ENCODE measurements at places on chromosomes 12 and 14.

- peak; percentile 91 for DNase-seq
Measured at GRCh38 chr14:102086972-102087761, at the start of gene HSP90AA1. HSP90AA1 (minus strand) TSS chr14:102087044; CDS start chr14:102086378, 666 bp downstream.

DNA sequence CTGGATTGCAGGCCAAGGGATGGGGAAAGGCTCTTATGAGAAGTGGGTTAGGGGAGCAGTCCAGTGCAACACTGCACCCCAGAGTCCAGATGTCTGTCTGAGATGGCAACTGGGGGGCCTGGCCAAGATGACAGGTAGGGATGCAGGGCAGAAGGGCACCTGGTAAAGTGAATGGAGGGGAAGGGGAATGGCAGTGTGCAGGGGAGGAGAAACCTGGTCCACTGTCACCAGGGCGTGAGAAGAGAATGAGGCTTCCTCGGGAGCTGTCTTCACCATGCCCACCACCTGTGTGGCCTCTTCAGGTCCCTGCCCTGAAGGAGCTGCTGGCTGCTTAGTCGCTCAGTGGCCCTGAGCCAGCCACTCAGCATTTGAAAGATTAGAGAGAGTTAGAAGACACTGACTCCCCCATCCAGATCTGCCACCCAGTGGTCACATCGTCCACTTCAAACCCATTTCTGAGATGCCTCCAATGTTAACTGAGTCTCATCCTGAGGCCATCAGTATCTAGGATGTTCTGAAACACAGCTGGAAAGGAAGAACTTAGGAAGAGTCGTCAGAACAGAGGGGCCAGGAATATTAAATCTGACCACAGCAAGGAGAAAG is 57.3 kb downstream of the PLEKHG3 start:
- DNase-seq = no peak

- peak; percentile 34 for DNase-seq
Measured at GRCh38 chr12:121087467-121088194, 45.0 kb upstream of the P2RX7 start.

DNA sequence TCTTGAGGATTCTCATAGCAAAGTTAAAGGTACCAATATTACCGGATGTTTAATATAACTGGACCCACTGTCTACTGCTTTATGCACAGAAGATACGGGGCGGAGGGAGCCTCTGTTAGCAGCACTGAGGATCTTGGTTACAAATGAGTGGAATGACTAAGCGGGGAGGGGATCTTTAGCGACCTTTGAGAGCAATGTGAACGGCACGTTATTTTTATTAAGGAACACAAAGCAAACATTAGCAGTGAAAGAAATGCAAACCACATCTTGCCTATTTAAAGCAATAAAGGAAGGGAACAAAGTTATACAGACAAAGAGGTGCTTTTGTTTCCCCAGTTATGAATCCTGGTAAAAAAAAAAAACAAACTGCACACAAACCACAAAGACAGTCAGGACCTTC is 27.1 kb upstream of the PRMT8 start:
- no peak for DNase-seq

- no peak for DNase-seq
Measured at GRCh38 chr14:88316521-88316920, 6.5 kb downstream of the KCNK10 start.

DNA sequence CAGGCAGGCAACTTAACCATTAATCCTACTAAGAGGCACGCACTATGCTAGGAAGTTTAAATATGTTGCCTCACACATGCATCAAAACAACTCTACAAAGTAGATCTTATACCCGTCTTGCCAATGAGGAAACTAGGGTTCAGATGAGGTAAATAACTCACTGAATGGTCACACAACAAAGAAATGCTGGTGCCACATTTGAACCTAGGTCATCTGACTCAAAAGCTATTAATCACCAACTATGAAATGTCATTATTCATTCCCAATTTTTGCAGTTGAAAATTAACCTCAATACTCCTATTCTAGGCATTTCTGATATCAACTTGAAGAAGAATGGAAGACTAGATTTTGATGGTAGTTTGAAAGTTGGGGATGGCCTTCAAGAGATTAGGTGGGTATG is 2.8 kb upstream of the PYROXD1 start:
- no peak for DNase-seq

DNA sequence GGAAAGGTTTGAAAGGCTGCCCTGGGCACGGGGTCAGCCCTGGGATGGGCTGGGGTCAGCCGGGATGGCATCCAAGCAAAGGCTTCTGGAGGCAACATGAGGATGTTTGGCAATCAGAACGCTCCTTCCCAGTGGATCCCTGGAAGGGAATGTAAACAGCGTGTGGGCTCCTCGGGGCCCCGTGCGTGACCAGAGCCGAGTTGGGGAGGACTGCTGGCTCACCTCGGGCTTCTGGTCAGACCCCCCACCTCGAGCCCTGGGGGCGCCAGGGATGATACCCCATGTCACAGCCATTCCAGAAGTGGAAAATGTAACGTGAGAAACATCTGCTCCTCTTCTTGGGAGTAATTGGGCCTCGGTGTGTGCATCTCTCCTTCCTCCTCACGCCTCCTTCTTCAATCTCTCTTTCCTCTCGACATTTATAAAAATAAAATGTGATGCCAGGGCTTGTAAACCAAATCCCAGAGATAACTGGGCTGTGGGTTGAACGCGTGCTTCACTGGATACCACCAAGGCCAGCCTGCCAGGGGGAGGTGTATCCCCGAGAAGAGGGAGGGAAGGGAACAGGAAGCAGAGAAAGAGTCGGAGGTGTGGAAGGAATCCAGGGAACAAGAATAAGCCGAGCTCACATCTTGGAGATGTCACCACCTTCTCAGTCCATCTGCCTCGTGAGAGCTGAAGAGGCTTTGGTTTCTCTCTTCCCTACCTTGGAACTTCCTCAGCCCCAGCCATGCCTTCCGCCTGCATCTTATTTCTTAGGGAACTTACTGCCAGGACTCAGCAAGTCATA is 144.8 kb downstream of the NUAK1 start:
- DNase-seq = no peak

- no peak for DNase-seq
Measured at GRCh38 chr12:127803545-127803944, 463.4 kb upstream of the TMEM132C start.

DNA sequence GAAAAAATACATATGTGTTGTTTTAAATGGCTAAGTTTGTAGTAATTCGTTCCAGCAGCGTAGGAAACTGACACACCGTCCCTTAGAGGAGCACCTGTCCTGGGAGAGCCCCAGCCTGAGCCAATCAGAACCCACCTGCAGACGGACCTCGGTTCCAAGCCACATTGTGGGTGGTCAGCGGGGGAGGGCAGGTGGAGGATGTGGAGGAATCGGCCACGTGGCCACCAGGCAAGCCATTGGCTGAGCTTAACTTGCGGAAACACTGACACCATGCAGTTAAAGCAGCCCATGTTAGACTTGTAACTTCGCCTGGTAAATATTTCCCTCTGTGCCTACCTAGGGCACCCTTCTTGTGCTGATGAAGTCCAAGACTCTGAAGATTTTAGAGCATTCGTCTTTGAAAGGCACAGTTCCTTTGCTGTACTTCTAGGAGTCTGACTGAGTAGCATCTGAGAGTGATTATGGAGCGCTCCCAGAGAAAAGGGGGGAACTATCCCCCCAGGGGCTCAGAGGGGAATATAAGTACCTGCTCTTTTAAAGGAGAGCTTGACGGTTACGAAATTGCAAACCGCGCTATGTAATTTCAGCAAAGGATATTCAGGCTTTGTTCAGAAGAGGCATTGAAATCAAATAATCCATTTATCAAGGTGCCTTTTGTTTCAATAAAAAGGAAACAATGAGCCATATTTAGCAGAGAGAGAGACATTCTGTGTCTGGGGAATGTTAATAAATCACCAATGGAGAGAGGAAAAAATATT is 135.7 kb downstream of the TMEM132C start:
- DNase-seq = no peak

- DNase-seq = no peak
Measured at GRCh38 chr14:51732494-51733112, 80.9 kb downstream of the FRMD6 start.

- peak; percentile 25 for DNase-seq
Measured at GRCh38 chr14:58639842-58640484, 2.2 kb downstream of the DACT1 start.

DNA sequence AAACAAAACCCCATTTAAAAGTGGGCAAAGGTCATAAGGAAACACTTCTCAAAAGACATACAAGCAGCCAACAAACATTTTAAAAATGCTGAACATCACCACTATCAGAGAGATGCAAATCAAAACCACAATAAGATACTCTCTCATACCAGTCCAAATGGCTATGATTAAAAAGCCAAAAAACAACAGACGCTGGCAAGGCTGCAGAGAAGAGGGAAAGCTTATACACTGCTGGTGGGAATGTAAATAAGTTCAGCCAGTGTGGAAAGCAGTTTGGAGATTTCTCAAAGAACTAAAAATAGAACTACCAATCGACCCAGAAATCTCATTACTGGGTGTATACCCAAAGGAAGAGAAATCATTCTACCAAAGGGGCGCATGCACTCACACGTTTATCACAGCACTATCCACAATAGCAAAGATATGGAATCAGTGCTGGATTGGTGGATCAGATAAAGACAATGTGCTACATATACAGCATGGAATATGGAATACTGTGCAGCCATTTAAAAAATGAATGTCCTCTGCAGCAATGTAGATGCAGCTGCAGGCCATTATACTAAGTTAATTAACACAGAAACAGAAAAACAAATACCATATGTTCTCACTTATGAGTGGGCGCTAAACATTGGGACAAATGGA is 102.1 kb upstream of the DAAM1 start:
- DNase-seq = no peak

DNA sequence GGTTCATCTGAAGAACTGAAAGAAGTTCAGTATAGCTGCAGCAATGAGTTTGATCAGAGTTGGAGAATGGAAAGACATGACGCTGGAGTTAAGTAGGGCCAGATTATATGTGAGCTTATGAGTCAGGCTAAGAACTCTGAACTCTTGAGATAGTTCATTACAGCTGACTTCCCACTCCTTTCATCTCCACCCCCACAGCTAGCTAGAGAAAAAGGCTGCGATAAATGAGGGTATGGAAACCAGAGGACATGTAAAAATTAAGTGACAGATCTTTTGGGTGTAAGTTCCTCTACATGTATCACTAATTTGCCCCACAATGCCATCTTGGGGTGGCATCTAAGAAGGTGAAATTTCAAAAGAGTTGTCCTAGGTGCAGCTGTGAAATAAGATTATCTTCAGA is 28.6 kb downstream of the PYM1 start:
- no peak for DNase-seq

DNA sequence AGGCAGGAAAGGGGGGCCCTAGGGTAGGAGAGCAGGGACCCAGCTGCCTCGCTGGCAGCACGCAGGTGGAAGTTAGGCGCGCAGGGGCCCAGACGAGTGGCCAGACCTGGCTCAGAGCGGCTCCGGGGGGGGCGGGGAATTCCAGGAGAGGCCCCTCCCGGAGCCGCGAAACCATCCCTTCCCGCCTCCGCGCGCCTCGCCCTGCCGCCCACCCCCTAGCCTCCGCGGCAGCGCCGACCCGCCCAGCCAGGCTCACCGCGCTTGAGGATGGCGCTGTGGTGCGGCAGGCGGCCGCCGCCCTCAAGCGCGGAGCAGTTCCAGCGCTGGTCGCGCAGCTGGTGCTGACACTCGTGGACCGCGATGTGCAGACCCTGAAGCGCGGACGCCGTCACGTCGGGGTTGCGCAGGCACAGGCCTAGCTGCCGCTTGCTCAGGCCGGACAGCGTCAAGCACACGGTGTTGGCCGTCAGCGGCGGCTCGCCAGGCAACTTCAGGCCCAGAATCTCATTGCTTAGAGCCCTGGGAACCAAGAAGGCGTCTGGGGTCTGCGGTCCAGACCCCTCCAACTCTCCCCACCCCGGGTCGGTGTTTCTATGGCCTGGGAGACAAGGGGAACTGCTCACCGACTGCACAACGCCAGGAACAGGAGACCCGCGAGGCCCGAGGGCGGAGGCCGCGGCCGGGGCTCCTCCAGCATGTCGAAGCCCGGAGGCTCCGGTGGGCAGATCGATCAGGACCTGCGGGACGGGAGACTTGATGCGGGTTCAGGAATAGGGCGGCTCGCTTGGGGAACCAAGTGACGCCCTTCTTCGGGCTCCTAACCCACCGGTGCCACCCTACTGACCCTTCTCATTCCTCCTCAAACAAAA is 1.5 kb downstream of the WNT10B start:
- DNase-seq = no peak
